Stimulated activated CD8-positive, alpha-beta memory T cell treated with anti-CD3 and anti-CD28 coated beads, Interleukin-4, amount 100 ng/mL, for 4 hours (primary cell): ENCODE measurements at places on chromosomes 2 and 18.

GRCh38 chr2:29463181-29463900, 348.1 kb downstream of the CLIP4 start:
- DNase-seq, result no peak

- DNase-seq, result no peak
These were observed 8.1 kb upstream of the WIPF1 start for GRCh38 chr2:174605687-174606086.

DNA sequence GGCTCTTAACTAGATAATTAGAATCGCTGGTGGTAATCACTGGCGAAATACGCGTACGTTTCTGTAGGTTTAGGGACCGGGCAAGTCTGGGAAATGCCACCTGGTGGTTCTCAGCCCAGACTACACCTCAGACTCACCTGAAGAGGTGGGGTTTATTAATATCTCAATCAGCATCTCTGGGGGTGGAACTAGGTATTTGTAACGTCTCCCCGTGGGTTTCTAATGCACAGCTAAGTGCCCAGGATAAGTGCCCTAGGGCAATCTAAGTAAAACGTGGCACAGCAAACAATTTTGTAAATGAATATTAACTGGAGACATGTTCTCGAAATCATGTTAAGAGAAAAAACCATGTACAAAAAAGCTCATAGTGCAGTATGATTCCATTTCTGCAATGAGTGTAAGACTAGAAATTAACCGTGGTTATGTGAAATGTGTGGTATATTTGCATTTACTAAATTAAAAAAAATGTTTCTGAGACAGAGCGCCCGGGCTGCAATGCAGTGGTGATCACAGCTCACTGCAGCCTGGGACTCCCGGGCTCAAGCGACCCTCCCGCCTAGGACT, 760 bp upstream of the CNOT11 start:
- no peak for DNase-seq

DNA sequence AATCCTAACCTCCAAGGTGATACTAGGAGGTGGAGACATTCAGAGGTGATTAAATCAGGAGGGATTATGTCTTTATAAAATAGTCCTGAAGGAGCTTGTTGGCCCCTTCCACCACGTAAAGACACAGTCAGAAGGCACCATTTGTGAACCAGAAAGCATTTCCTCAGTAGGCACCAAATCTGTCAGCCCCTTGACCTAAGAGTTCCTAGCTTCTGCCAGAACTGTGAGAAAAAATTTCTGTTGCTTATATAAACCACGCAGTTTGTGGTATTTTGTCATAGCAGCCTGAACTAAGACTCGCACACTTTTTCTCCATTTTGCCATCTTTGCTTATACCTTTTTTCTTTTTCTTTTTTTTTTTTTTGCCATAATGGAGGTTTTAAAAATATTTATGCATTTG, 18.6 kb upstream of the NARS1 start:
- no peak for DNase-seq

GRCh38 chr2:230840301-230840700, 24.4 kb upstream of the ITM2C start:
- DNase-seq, result no peak

- no peak for DNase-seq
These were observed 82.5 kb downstream of the GBX2 start for GRCh38 chr2:236085647-236086046.

- DNase-seq, result no peak
These were observed 1.2 kb downstream of the CFLAR start for GRCh38 chr2:201116959-201117734.
